ENCODE measurements at places on chromosomes 6 and 20. TPM values are rescaled to one million over a fixed set of nuclear protein-coding genes. Genes with fewer than 3 reads are reported as not detected.

Gene KCNK17
- not detected for total RNA-seq

Gene PRDM13
- not detected for total RNA-seq

Gene THBD
- total RNA-seq = not detected

Gene BCKDHB
- 14.4 TPM for total RNA-seq

Gene SCRT2
- total RNA-seq = not detected

Gene RPP21
- 62.8 TPM for total RNA-seq

Gene YWHAB
- total RNA-seq = 230 TPM

Gene NFYA
- 30.1 TPM for total RNA-seq

Gene AVP
- total RNA-seq = not detected

Gene CDSN
- not detected for total RNA-seq

Gene TRIM31
- not detected for total RNA-seq

Gene XKR7
- not detected for total RNA-seq

Gene DEFB124
- not detected for total RNA-seq

Gene MAFB
- total RNA-seq = 2.3 TPM

Gene NELFCD
- 121 TPM for total RNA-seq

Gene ZC2HC1B
- total RNA-seq = 0.24 TPM

Gene MAS1
- total RNA-seq = not detected

Gene HSPA12B
- not detected for total RNA-seq

Gene OOEP
- total RNA-seq = not detected

Gene WFDC2
- not detected for total RNA-seq

Gene FILIP1
- not detected for total RNA-seq

Gene MAK
- total RNA-seq = 0.73 TPM

Gene TRIM40
- not detected for total RNA-seq

Gene FAM217A
- not detected for total RNA-seq

Gene COL12A1
- total RNA-seq = not detected

Gene GDAP1L1
- 0.08 TPM for total RNA-seq

Gene LY6G6D
- total RNA-seq = not detected

Gene TAB2
- total RNA-seq = 154 TPM

Gene CALHM6
- total RNA-seq = 29.2 TPM

Gene GJA10
- total RNA-seq = not detected

Gene CPXM1
- 0.76 TPM for total RNA-seq

Gene CCN6
- total RNA-seq = 0.17 TPM

Gene GSTA2
- not detected for total RNA-seq

Gene CCND3
- total RNA-seq = 351 TPM

Gene CAGE1
- 0.13 TPM for total RNA-seq

Gene RSPO3
- total RNA-seq = not detected

Gene HLA-G
- 0.91 TPM for total RNA-seq

Gene KIF25
- total RNA-seq = not detected

Gene BPIFB2
- total RNA-seq = not detected

Gene OTOR
- total RNA-seq = not detected

Gene ERVFRD-1
- total RNA-seq = not detected

Gene C6orf47
- 18.1 TPM for total RNA-seq

Gene SIRPG
- 31.8 TPM for total RNA-seq

All from activated T-helper 1 cell treated with anti-CD3 and anti-CD28 coated beads, Interleukin-12 subunit alpha, Interleukin-12 subunit beta, Interleukin-2, Interleukin-4 antibody, amounts not matched to agents 30 ng/mL and 10 ng/mL and 1 ng/mL, durations not matched to agents 14 hours and 24 hours and 36 hours (primary cell).